Esophagus muscularis mucosa (tissue), 4 donors: ENCODE measurements at places on chromosomes 4 and X. TPM values are rescaled to one million over a fixed set of nuclear protein-coding genes. Genes with fewer than 3 reads are reported as not detected.

DNA sequence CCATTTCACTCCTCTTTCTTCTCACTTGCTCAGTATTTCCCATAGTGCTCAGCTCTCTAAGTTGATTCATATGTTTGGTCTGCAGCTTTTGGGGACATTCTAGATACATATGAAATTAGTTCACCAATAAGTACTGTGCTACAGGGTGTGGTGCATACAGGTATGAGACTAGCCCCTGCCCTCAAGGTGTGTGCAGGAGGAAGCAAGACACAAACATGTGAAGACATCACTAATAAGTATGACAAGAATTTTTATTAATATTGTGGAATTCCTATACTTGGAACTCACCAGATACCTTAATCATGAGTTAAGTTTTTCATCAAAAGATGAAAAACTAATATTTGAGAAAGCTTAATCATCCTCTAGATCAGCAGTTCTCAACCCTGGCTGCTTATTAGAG, 505.2 kb downstream of the ZNF674 start:
- DNase-seq, result no peak
- no peaks in the 10 kb centered on the region for H3K27me3 ChIP-seq
- H3K4me1 ChIP-seq, result no peaks in the 10 kb centered on the region
- no peaks in the 10 kb centered on the region for H3K36me3 ChIP-seq

DNA sequence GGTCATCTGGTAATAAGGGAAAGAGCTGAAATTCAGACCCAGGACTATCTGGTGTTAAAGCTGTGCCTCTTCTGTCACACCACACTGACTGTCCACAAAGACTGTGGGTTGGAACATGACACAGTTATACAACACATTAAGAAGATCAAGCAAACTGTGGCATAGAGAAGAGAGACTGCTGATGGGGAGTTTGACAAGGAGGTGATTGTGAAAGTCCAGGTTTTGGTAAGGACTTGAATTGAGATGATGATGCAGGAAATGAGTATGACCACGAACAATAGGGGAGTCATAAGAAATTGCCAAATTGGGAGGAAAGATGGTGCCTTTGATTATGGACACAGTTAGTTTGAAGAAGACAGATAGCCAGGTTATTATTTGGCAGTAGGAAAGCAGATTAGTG, 163.4 kb downstream of the PDGFRA start:
- no peaks in the 10 kb centered on the region for H3K36me3 ChIP-seq
- no peak overlapping the region for H3K4me3 ChIP-seq
- no peaks in the 10 kb centered on the region for H3K4me1 ChIP-seq
- H3K27ac ChIP-seq, result no peak overlapping the region
- H3K27me3 ChIP-seq, result no peaks in the 10 kb centered on the region

DNA sequence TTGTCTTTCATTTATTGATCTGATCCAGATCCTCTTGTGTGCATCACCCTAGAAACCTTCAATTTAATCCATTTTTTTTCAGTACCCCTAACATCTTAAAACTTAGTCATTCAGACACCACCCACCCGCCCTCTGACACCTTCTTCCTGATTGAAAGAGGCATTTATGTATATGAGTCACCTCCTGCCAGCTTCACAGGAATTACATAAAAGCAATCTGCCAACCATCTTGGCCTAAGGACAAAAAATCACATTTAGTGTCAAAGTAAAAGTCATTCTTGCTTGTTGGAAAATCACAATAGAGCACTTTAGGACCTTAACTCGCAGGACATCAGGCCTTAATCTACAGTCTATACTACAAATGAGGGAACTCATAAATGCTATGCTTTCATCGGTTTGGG, 52.1 kb downstream of the NDST3 start:
- no peak overlapping the region for H3K27ac ChIP-seq
- H3K4me3 ChIP-seq, result no peak overlapping the region
- H3K36me3 ChIP-seq, result no peaks in the 10 kb centered on the region
- H3K4me1 ChIP-seq, result no peaks in the 10 kb centered on the region
- H3K27me3 ChIP-seq, result no peaks in the 10 kb centered on the region

Gene FGFBP1
- 0.52 TPM for total RNA-seq

DNA sequence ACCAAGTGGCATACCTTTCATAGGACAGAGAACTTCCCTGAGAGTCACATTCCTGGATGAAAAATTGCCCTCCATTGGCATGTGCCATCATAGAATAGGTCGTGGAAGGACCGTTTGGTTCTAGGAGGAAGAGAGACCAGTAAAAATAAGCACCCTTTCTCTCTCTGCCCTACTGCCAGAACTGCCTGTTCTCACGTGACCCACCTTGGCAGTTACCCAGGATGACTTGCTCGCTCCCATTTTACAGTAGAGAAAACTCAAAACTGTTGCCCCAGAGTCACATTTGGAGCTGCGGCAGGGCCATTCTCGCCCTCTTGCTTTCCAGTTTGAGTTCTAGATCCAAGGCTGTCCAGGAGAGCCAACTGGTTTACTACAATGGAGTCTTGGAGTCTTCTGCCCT, 1.1 kb upstream of the NLGN3 start:
- DNase-seq, result no peak
- peaks cover 29% of the 10 kb centered on the region for H3K4me1 ChIP-seq
- no peaks in the 10 kb centered on the region for H3K27me3 ChIP-seq
- peaks cover 34% of the 10 kb centered on the region for H3K36me3 ChIP-seq
